ENCODE measurements at places on chromosomes 3 and 15. TPM values are rescaled to one million over a fixed set of nuclear protein-coding genes. Genes with fewer than 3 reads are reported as not detected.

Gene PRRT3
- total RNA-seq, result 2.0 TPM

Gene CCK
- total RNA-seq, result not detected

Gene RLBP1
- not detected for total RNA-seq

Gene RHCG
- total RNA-seq, result 2.5 TPM

Gene CCDC39
- not detected for total RNA-seq

Gene CGNL1
- 1.2 TPM for total RNA-seq

Gene GOLGA8N
- total RNA-seq, result 2.0 TPM

Gene CLRN1
- not detected for total RNA-seq

Gene CSPG5
- total RNA-seq, result 0.99 TPM

Gene ATP2C1
- total RNA-seq, result 97.4 TPM

Gene B2M
- 518 TPM for total RNA-seq

Gene MEIS2
- total RNA-seq, result 5.1 TPM

Gene COL7A1
- 130 TPM for total RNA-seq

Gene PRSS50
- total RNA-seq, result under 0.01 TPM

Gene FGF7
- 0.50 TPM for total RNA-seq

Gene AGTR1
- not detected for total RNA-seq

Gene RBPMS2
- not detected for total RNA-seq

Gene SRGAP3
- 27.2 TPM for total RNA-seq

Gene JMJD7
- total RNA-seq, result 5.8 TPM

Gene MGLL
- 7.8 TPM for total RNA-seq

Gene ENTPD3
- total RNA-seq, result 3.2 TPM

Gene CCNB2
- 37.4 TPM for total RNA-seq

Gene TTC21A
- total RNA-seq, result 5.2 TPM

Gene MANF
- 185 TPM for total RNA-seq

Gene TMEM212
- total RNA-seq, result not detected

Gene IL17RB
- 1.7 TPM for total RNA-seq
